ENCODE measurements at places on chromosomes 12 and 14.

GRCh38 chr14:38662781-38663180 is 406.9 kb upstream of the CLEC14A start:
- DNase-seq: peak; percentile 21

GRCh38 chr12:121574025-121574424 is 6.8 kb downstream of the KDM2B start:
- no peak for DNase-seq

DNA sequence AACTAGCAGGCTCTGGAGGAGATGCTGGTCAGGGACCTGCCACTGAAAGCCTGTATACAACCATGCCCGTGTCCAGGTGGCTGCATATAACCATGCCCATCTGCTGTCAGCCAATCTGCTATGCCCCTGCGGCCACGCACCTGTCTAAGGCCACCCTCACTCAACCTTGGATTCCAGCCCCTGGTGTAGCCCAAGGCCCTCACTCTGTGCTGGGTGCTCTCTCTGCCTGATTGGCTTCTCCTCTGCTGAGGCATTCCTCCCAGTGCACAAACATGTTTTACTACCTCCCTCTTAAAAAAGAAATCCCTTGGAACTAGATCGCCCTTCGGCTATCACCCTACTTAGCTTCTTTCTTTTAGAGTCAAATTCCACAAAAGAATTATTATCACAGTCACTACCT is 45.5 kb downstream of the ZFP36L1 start:
- DNase-seq: no peak

- no peak for DNase-seq
Measured at GRCh38 chr12:124032265-124032886, 59.4 kb downstream of the ZNF664 start.

GRCh38 chr12:86264451-86265328 is 8.5 kb upstream of the MGAT4C start:
- peak; percentile 64 for DNase-seq

- no peak for DNase-seq
Measured at GRCh38 chr12:38409511-38409910, 92.9 kb downstream of the ALG10B start.

GRCh38 chr14:79831195-79831892 is 380.0 kb downstream of the DIO2 start:
- DNase-seq: no peak

DNA sequence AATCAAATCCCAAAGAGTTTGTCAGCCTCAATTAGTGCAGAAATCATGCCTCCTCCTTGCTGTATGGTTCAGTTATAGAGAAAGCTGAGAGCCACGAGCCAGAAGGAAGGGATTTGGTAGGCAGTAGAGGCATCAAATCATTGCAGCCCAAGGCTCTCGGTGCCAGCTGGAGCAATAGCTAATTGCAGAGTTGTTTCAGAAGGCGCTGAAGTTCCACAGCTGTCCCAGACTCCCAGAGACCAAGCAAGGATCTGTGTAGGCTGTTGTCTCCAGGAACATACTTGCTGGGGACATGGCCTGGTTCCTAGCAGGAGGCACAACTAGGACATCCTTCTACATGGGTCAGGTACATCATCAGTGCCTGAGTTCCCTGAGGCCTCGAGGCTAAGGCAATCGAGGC is 80.4 kb upstream of the WSCD2 start:
- no peak for DNase-seq

DNA sequence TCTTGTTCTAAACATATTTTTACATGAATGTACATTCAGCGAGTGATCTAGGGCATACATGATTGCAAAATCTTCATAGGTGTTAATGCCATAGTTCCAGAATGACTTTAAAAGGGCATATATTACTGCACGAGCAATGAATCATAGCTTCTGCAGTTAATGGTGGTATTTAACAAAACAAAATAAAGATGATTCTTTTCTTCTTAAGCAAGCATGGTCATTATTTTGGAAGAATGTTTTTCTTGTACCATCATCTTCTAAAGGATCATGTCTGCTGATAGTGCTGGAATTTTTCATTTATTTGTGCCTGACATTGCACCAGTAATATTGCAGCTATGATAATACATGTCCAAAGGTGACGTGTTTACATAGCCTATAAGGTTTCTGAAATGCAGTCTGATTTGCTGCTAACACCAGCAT is 388.6 kb downstream of the CCDC91 start:
- DNase-seq: no peak

- DNase-seq: no peak
Measured at GRCh38 chr12:104083769-104084475, 19.6 kb downstream of the HCFC2 start.

DNA sequence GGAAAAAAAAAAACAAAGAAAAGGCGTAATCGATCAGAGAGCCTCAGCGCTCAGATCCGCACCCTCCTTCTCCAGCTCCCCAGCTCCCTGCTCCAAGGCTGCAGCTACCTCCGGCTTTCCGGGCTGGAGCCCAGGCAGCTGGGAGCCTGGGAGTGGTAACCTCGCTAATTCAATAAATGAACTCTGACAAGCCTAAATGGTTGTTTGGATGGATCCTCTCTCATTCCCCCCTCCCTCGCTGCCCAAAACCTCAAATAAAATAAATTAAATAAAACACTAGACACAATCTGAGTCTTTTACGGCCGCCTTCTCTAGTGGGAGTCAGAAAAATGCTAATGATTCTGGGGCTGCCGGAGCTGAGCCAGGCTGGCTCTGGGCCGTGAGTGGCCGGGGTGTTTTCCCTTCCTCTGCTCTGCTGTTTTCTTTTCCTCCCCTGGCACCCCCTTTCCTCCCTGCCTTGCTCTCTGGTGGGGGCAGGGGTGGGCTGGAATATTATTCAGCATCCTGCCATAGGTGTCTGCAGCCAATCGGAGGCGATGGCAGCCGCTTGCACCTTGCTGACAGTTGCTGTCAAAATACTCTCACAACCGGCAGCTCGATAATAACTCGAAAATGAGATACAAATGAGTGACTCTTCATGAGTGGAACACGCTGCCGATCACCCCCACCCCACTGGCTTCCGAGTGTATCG is 76.1 kb downstream of the RBM19 start:
- no peak for DNase-seq

DNA sequence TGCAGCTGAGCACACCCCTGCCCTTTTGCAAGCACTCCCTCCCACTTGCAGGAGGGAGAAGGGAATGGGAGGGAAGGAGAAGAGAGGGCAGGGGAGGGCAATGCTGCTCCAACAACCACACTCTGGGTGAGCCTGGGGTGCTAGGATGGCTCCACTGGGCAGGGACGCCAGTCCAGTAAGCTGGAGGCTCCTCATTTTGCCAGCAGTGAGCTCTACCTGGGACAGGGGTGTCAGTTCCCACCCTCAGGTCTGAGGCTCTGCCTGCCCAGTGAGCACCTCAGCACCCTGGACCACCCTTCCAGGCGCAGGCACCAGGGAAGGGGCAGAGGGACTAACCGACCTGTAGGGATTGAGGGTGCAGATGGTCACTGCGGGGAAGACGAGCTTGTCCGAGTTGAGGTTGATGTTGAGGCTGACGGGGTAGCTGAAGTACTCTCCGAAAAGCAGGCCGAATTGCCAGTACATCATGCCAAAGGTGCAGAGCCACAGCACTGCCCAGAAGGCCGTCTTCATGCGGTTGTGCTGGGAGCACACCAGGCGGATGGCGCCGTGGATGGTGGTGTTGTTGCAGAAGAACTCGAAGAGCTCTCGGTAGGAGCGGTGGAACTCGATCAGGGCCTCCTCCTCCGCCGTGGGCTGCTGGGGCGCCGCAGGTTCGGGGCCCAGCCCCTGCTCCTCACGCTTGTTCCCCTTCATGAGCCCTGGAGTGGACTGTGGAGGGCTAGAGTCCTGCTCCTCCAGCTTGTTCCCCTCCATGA is 1.2 kb downstream of the SCNN1A start:
- peak; percentile 46 for DNase-seq
